AG09309 (cell line): ENCODE measurements at places on chromosomes 7 and 10.

- no peak for DNase-seq
Observed at GRCh38 chr7:7489546-7489945, 46.1 kb downstream of the COL28A1 start.

DNA sequence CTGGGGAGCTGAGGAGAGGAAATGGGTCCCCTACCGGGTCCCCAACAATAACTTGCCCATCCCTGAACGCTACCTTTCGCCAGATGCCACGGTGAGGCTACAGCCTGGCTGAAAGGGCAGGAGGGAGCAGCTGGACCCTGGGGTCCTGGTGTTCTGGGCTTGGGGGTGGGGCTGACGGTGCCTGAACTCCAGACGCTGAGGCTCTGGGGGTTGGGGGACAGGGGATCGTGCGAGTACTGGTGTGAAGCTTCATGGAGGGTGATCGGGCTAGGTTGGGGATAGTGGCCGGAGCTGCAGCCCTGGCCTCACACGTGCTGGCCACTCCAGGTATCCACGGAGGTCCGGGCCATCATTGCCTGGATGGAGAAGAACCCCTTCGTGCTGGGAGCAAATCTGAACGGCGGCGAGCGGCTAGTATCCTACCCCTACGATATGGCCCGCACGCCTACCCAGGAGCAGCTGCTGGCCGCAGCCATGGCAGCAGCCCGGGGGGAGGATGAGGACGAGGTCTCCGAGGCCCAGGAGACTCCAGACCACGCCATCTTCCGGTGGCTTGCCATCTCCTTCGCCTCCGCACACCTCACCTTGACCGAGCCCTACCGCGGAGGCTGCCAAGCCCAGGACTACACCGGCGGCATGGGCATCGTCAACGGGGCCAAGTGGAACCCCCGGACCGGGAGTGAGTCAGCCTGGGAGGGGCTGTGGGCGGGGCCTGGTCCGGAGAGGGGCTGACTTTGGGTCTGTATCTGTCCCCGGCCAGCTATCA, 8.3 kb downstream of the AEBP1 start:
- DNase-seq: no peak

GRCh38 chr7:141671705-141672496, 30.1 kb downstream of the DENND11 start:
- DNase-seq: no peak

GRCh38 chr10:84540022-84540616, 211.7 kb downstream of the CCSER2 start:
- DNase-seq: peak; percentile 76

- no peak for DNase-seq
Observed at GRCh38 chr10:86079088-86079487, 287.5 kb downstream of the GRID1 start.

- no peak for DNase-seq
Observed at GRCh38 chr10:61071580-61071979, 127.6 kb upstream of the RHOBTB1 start.

GRCh38 chr10:97812696-97813095, 36.9 kb upstream of the GOLGA7B start:
- DNase-seq: no peak

DNA sequence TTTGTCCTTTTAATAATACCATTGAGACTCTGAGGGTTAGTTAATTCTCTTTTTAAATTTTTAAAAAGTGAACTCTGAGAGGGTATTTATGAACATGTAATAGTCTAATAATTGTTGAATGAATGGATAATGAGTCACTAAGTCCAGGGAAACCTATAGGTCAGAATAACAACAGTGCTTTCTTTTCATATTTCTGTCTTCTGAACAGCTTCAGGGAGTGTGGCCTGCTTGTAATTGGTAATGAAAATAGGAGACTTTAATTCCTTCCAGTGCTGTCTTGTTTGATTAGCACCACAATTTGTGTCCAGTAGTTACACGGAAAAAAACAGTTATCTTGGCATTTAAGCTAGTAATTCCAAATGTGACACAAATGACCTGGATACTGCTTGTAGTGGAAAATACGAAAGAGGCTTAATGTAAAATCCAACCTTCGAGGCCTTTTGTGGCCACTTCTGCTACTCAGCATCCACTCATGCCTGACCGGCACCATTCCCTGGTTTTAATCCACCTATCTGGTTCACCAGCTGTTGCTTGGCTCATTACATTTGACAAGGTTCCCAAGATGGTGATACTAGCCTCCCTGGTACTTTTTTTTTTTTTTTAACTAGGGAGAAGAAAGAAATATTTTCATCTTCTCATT, 149.3 kb upstream of the IMMP2L start:
- DNase-seq: no peak

DNA sequence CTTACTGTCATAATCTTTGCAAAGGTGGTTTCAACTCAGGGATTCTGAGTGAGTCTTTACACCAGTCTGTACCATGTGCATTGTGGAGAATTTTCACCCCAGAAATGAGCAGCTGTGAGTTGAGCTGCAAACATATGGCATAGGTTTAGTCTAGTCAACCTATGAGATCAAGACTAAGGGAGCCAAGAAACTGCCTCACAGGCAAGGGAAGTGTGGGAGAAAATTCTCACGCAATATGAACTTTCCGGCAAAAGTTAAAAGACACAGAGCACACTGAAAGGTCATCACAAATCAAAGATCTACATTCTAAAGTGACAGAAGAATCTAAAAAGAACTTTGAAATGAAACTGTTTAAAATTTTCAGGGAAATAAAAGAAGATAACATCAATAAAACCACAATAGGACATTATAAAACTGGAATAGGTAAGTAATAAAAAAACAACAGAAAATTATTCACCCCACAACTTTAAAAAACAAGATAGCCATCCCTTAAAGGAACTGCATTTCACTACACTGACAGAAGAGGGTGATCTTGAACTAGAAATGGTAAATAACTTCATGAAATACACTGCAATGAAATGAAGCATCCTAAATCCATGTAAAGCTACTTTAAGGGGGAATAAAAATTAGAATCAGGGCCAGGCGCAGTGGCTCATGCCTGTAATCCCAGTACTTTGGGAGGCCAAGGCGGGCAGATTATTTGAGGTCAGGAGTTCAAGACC, 63.5 kb downstream of the LGI1 start:
- DNase-seq: peak; percentile 21

DNA sequence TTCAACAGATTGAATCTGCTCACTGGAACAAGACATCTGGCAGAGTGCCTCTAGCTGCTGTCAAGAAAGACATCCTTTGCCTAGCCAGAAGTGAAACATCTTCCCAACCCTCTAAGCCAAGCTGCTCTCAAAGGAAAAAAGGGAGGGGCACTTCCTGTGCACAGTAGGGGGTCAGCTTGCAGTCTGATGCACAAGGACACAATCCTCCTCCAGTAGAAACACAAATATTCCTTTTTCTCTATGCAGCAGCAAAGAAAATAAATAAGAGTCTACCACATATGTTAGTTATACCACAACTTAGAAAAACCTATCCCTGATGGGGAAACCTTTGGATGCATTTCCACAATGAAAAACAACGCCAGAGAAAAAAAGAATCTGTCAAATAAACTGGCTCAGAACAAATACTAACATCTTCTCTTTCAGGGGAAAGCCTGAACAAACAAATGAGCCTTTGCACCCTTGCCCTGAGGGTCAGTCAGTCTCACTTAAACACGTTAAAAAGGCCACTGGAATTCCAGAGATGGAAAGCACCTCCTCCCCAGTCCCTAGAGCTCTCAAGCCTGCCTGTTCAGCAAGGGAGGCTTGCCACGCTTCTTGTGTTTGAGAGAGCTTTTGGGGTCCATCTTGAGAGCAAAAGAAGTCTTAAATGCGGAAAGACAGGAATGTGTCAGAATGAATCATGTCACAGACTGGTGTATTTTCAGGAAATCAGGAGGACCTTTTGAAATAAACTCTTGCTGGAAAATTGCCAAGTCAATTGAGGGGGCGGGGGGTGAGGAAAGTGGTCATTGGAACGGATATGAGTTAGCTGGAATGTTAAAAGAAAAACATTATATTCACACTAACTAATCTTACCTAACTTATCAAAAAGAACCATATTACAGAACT, 7.5 kb downstream of the LAMB1 start:
- DNase-seq: no peak

- no peak for DNase-seq
Observed at GRCh38 chr7:133021196-133021595, 60.7 kb downstream of the CHCHD3 start.

- DNase-seq: no peak
Observed at GRCh38 chr10:113643183-113643582, 20.7 kb downstream of the NRAP start.

- DNase-seq: no peak
Observed at GRCh38 chr7:153415632-153416031, 636.6 kb upstream of the DPP6 start.

GRCh38 chr7:138245682-138246081, 169.4 kb downstream of the AKR1D1 start:
- DNase-seq: no peak

GRCh38 chr7:105691082-105691679, 109.9 kb upstream of the EFCAB10 start:
- DNase-seq: no peak

GRCh38 chr10:30840395-30841050, 191.1 kb downstream of the ZNF438 start:
- no peak for DNase-seq

- peak; percentile 46 for DNase-seq
Observed at GRCh38 chr10:101441541-101442455, 87.8 kb downstream of the BTRC start.

DNA sequence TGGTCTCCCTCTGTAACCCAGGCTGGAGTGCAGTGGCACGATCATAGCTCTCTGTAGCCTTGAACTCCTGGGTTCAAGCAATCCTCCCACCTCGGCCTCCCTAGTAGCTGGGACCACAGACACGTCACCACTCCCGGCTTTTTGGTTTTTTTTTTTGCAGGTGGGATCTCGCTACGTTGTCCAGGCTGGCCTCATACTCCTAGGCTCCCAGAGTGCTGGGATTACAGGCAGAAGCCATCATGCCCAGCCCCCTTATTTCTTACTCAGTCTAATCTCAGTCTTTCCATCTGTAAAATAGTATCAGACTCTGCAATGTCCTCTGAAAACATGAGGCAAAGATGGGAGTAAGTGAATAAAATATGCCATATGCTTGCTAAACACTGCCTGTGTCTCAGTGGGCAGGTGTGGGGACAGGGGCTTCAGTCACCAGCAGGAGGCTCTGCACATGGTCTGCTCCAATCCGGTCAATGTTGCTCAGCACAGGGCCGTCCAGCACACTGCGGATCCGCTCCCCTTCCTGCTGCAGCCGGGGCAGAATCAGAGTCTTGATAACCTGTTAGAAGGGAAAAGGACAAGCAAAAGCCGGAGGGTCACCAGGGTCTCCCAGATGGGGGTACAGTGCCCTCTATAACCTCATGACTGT, 8.2 kb downstream of the AP4M1 start:
- no peak for DNase-seq

DNA sequence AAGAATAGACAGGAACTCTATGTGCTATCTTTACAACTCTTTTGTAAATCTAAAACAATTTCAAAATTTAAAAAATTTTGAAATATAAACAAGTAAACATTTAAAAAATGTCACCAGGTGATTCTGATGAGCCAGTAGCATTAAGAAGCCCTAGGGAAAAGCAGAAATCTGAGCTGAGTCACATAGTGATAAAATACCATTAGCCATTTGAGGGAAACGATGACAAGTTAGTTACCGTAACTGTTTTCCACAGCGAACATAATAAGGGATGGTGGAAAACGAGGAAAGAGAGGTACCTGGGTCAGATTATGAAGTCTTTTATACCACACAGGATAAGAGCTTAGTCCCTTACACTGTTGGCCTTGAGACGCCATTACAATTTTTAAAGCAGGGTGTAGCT, 55.5 kb downstream of the PRR15 start:
- DNase-seq: no peak

DNA sequence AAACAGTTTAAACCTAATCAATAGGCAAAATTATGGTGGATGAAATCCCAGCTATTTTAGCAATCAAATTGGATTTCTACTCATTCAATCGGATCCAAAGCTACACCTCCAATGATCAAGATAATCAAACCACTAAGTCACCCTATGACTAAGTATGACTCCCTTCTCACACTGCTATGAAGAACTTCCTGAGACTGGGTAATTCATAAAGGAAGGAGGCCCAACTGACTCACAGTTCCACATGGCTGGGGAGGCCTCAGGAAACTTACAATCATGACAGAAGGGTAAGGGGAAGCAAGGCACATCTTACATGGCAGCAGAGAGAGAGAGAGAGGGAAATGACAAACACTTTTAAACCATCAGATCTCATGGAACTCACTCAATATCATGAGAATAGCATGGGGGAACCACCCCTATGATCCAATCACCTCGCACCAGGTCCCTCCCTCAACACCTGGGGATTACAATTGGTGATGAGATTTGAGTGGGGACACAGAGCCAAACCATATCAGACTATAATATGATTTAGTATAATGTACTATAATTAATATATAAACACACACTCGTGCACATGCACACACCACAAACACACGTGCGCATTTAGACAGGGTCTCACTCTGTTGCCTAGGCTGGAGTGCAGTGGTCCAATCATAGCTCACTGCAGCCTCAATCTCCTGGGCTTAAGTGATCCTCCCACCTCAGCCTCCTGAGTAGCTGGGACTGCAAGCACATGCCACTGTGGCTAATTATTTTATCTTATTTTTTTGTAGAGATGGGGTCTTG, 213.6 kb upstream of the FOXK1 start:
- no peak for DNase-seq

DNA sequence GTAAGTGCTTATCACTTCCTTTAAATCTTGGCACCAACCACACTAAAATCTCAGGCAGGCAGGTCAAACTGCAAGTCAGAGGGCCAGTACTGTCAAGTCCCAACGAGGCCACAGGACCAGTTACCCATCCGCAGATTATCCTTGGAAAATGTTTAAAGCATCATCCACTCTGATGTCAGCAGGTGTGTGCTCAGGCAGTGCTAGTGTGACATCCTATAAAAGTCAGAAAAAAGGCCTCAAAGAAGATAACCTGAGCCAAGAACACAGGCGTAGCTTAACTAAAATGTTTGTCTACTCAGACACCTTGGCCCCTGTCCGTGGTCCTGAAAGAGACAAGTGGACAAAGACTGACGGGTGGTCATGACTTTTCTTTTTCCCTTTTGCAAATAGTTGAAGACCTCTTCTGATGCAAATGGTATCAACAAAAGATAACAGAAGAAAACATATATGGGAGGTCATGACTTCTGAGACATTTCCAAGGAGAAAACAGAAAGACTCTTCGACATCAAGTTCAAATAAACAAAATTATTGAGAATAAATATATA, 309.3 kb downstream of the KCNMA1 start:
- no peak for DNase-seq

DNA sequence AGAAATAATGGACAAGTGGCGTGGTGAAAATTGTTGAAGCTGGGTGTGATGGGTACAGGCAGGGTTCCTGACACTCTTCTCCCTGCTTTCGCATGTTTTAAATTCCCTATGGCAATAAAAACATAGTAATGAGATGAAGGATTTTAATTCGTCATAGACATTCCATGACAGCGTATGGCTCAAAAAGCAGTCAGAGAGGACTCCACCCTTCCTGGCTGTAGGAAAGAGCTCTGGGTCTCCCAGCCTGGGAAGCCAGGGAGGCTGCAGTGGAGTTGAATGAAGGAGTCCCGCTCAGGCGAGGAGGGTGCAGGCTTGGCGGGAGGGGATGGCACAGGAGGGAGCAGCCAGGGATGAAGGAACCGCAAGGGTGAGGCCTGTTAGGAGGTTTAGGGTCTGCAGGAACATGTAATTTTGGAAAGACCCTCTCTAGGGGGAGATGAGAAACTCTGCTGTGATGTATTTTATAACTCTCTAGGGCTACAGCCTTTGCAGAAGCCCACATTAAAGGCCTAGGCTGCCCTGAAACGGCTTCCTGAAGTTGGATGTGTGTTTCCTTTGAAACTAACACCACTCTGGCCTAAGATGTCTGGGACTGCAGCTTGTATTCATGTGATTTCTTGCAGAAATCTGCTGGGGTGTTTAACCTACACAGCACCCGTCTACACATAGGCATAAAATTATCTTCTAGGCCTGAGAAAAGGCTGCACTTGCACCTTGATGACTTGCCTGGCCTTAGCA, 7.6 kb upstream of the LARP4B start:
- DNase-seq: no peak
